ENCODE measurements at places on chromosomes 11 and 22. TPM values are rescaled to one million over a fixed set of nuclear protein-coding genes. Genes with fewer than 3 reads are reported as not detected.

ZDHHC24 gene
- 18.7 TPM for total RNA-seq

DNA sequence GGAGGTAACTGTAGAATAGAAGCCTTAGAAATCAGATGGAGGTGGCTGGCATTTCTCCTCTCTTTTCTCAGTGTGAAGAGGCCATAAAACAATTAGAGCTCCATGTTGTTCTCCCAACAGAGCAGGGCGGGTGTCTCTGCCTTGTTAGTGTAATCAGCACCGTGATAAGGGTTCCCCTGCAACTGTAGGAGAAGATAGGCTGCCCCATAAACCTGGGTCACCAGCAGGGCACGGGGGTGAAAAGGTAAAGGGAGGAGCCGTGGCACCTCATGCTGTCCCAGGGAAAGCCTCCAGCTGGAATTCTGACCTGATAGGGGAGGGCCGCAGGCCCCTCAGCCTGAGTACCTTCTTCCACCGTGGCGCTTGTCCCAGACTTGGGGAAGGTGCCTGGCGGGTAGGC lies 68.7 kb downstream of the ISX start:
- no peak for DNase-seq

GRCh38 chr22:42697542-42698013 lies 23.1 kb downstream of the A4GALT start:
- no peak for DNase-seq

DNA sequence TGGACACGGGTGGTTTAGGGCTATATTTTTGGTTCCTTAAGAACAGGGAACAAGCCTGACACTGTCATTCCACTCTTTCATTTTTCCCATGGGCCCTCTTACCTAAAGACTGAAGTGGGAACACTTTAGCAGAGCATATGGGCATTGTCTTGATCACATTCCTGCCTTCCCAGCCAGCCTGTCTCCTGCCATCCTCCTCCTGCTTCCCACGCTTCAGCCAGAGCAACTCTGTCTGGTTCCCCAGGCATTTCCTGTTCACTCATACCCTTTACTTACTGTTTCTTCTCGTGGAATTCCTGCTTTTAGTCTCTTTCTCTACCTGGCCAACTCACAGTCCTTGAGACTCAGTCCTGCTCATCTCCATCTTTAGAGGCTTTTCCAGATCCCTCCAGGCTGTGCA lies 22.8 kb downstream of the MRPL16 start:
- no peak for DNase-seq

DNA sequence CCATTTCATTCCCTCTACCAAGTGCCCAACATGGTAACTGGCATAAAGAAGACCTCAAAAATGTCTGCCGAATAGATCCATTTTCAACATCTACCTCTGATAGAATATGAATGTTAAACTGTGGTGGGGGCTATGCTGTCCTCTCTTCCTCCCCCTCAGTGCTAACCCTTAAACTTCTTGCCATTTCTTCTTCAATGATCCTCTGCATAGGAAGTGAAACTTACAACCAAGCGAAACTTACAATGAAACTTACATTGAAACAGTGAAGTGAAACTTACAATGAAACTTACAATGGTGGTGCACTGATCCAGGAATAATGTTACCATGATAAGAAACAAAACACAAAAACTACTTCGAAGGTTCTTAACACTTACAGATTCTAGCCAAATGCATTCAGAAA lies 4.7 kb downstream of the RTCB start:
- DNase-seq, result no peak

GRCh38 chr11:123408619-123409455 lies 21.2 kb upstream of the GRAMD1B start:
- DNase-seq, result no peak

DNA sequence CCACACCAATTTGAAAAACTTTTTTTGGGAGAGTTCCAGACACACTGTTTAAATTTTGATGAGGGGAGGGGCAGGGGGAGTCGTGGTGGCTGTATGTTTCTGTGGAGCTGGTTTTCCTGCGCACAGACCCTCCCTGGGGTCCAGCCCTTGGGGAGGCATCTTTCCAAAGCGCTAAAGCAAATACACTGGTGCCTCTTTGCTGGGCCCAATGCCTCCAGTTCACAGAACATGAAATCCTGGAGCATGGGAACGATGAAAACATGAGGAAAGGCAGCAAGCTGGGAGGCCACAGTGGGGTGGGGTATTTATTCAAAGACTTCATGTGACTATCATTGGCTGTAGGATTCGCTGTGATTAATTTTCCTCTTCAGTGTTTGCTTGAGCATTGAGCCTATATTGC lies 135.3 kb downstream of the CCDC34 start:
- no peak for DNase-seq

GRCh38 chr11:66607126-66607834 lies 9.2 kb upstream of the RBM14 start:
- DNase-seq, result no peak

All from activated CD8-positive, alpha-beta memory T cell treated with anti-CD3 and anti-CD28 coated beads, Interleukin-2, amount 10 ng/mL, durations not matched to agents 7 days and 5 days (primary cell).